ENCODE measurements at places on chromosomes 2 and 18.

GRCh38 chr2:56315376-56315775, 131.6 kb downstream of the CCDC85A start:
- no peak for DNase-seq

DNA sequence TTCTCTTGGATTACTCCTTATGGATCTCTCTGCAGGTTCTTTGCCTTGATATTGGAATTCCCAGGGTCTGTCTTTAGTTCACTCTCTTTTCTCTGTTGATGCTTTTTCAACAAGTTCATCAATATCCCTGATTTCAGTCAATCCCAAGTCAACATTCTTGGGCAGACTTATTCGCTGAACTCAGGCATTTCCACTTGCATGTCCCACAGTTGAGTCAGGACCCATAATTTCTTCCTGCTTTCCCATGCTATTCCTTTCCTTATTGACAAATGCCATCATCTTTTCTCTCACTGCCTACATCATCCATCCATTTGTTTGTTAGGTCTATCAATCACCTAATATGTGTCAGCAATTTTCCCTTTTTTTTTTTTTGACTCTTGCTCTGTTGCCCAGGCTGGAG, 11.6 kb downstream of the GPD2 start:
- no peak for DNase-seq

DNA sequence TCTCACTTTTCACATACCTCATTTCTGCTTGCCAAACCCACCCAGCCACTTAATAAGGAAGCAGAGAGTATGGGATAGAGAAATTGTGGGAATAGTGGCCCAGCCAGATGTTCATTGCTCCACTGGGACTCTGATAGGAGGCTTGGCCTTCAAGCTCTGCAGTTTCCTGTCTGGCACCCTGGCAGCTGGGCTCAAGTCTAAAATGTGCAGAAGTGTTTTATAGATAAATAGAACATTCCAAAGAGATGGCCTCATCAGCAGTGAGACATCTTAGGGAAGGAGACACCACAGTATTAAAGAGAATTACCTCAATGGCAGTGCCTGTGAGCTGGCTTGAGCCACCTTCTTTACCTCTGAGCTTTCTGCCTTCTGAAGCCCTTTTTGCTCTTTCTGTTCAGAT, 24.7 kb downstream of the COPS7B start:
- no peak for DNase-seq

DNA sequence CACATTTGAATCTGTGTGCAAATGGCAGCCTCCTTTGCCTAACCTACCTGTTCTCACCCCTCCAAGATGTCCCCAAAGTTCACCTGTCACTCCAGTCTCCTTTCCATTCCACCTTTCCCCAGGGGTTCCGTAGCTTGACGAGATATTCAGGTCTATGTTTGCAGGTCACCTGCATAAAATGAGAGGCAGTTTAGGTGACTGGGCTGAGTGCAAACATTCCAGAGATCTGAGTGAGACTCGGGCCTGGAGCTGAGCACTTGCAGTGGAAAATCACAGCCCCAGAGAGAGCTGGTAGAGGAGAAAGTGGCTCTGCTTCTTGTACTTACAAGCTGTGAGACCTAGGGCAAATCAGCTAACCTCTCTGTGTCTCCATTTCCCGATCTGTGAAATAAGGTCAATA, 20.1 kb downstream of the CAPN14 start:
- no peak for DNase-seq

DNA sequence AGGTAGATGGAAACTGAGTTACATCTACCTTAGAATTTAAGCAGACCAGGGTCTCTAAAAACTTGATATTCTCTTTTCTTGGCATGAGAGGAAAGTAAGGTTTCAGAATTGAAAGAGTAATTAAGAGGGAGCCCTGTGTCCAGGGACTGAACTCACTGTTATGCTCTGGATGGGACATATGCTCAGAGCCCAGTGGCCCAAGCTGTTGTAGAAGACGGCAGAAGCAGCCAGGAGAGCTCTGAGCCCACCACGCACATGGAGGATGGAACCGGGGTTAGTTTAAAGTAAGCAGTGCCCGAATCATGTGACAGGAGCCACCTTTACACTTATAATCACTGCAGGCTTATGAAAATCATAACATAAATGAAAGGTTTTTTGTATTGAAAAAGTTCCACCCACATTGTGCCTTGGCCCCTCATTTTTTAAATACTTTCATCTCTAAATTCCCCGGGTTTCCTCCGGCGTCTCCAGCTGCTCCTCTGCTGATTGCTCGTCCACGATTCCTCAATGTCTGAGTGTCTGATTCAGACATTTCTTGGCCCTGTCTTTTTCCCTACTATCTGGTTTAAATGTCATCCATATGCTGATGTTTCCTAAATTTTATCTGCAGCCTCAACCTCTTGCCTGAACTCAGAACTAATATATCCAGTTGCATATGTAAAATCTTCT, 36.1 kb upstream of the SPTBN1 start:
- DNase-seq = no peak

- no peak for DNase-seq
Observed at GRCh38 chr18:25164211-25164847, 187.6 kb downstream of the ZNF521 start.

DNA sequence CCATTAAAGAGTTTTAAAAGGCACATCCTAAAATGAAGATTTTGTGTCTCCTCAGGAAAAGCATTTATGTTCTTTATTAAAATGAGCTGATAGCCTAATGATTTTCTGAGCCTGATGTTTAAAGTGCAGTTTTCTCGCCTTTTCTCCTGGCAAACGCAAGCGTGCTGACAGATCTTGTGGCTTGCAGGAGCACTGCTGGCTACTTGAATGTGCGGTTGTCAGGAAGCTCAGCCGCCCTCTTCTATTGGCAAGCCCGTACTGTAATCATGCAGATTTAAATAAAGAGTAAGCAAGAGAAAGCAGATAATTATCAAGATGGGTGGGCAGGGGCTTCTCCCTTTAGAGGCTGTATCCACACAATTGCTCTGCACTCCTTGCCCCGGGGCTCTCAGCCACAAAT, 139.5 kb upstream of the SPHKAP start:
- no peak for DNase-seq

DNA sequence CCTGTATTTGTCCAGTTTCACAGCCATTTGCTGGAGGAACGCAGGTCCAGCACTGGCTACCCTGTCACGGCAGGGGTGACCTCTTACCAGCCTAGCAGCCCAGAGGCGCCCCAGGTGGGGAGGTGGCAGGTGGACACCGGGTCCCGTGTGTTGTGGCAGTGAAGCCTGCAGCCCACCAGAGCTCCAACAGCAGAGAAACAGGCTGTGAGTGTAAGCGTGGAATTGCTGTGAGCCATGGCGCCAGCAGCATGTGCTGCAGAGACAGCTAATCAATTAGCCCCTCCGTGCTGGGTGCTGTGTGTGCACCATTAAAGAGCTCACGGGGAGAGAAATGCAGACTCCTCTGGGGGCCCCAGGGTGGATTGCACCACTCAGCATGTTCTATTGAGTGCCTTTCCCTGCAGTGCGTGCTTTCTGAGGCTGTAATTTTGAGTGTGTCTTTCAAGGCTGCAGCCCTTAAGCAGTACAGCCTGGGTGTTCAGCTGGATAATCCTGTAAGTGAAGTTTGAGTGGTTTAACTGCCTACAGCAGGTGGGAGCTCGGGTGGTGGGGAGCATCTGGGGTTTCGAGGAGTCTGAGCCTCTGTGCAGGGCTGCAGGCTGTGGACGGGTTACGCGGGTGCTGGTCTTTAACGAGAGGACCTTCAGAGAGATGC, 15.9 kb downstream of the RTP5 start:
- DNase-seq = no peak

DNA sequence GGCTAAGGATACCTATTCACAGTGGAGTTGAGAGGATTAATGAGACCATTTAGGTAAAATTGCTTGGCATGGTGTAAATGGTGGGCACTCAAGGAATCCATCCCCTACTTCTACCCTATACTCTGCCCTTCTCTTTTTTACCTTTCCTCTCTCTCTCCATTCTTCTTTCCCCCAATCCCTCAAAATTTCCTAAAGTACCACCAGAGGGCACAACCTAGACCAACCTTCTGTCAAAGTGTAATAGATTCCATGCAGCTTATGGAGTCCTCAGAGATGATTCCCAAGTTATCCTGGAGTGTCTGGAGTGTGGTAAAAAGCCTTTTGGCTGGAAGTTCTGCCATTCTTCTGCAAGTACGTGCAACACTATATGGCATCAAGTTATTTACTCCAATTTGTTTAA, 33.0 kb upstream of the CCDC195 start:
- DNase-seq = no peak

- DNase-seq = no peak
Observed at GRCh38 chr2:10501451-10501961, 53.4 kb upstream of the ODC1 start.

- no peak for DNase-seq
Observed at GRCh38 chr2:71934595-71935261, 212.9 kb downstream of the CYP26B1 start.

DNA sequence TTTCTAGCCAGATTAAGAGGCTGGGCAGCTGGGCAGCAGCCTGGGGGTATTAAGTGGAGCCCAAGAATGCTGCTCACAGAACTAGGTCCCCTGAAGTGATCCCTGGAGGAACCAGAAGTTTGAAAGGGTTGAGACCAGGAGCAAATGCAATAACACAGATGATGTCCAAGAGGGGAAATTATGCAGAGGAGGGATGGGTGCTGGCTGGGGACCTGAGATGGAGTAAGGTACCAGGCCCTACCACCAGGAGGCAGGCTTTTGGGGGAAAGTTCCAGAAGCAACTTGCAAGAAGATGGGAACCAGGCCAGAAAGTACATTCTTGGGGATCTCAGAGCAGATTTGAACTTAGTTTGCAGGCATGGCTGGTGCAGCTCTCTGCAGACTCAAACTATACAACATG, 175.1 kb downstream of the NCK2 start:
- DNase-seq = no peak

GRCh38 chr2:95232232-95232631, 24.9 kb downstream of the ZNF892 start:
- no peak for DNase-seq

DNA sequence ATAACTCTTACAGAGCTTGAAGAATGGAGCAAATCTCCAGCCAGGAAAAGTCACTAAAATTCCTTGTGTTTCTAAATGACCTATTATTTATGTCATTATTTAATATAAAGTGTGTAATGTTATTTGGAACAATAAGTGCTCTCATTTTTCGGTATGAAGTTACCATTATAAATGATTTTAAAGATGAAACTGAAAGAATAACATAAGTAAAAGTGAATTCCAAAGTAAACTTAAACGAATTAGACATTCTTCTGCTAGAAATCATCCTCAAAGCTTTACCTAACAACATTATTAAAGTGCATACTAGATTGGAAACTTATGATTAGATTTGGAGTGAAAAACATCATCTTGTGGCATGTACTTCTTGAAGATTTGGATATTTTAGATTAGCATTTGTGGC, 897.2 kb upstream of the CDH2 start:
- no peak for DNase-seq

- DNase-seq = no peak
Observed at GRCh38 chr2:170968205-170969003, 39.4 kb downstream of the GORASP2 start.

DNA sequence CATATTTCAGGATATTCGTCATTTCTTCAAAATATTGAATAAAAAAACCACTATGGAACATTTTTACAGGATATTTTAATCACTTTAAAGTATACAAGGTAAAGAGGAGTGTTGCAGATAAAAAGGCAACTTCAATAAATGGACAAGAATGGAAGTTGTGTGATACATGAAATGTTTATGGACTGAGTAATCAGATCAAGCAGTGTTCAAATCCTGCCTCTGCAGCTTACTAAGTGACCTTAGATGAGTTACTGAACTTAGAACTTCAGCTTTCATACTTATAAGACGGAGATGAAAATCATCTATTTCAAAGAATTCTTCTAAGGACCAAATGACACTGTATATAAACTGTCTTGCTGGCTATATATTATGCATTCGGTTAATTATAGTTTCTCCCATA, 87.2 kb downstream of the LNPK start:
- no peak for DNase-seq

DNA sequence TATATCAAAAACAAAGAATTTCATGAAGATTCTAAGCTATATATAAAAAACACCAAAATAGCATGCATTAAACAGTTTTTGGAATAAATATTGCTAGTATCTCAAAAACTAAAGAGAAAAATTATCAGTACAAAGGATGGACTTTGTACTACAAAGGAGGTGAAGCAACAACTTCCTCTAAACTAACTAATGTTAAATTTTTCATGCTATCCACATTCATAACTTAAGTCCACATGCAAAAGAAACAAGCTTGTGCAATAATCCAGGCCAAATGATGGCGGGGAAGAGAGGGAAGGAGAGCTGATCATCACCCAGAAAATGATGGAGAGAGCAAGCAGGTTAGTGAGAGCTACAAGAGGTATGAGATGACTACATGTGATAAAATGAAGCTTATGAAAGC, 70.1 kb downstream of the KIDINS220 start:
- DNase-seq = no peak

DNA sequence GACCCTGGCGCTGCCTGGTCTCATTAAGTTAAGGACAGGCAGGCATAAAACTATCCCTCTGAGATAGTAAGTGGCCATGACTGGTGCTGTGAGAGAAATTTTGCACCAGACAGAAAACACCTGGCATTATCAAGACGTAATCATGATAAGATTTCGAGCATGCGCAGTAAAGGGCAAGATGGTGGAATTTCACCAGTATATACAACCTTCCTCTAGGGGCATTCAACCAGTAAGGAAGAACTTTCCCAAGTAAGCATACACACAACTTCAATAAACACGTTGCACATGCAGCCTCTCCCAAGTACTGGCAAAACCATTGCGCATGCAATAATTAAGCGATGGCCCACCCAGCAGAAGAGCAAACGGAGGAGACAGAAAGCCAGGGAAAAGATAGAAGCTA, 1376.4 kb upstream of the CRIM1 start:
- no peak for DNase-seq

DNA sequence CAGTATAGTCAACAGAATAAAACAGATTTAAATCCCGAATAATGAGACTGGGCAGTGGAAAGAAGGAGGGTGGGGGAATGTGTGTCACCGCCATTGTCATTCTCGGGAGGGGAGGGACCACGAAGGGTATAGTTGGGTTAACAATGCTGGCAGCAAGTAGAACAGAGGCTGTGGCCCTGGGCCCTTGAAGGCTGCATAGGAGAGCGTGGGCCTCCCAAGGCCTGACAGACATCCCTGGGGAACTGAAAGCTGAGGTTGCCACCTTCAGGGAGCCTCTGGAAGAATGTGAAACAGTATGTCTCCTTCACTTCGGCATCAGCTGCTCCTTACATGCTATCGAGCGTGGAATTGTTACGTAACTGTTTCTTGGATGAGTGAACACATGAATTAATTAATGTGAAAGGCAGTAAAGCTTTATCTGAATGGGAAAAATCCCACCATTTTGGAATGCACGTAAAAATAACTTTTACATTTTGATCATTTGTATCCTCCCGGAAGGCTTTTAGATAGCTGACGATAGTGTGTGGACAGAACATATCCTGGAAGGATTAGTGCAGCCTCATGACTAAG, 92.8 kb upstream of the TTC39C start:
- no peak for DNase-seq

All from hypothalamus (tissue), 51 donors.